ENCODE measurements at places on chromosomes 16 and 17.

- no peak for DNase-seq
These were observed 19.3 kb downstream of the CDH1 start for GRCh38 chr16:68756239-68756915.

DNA sequence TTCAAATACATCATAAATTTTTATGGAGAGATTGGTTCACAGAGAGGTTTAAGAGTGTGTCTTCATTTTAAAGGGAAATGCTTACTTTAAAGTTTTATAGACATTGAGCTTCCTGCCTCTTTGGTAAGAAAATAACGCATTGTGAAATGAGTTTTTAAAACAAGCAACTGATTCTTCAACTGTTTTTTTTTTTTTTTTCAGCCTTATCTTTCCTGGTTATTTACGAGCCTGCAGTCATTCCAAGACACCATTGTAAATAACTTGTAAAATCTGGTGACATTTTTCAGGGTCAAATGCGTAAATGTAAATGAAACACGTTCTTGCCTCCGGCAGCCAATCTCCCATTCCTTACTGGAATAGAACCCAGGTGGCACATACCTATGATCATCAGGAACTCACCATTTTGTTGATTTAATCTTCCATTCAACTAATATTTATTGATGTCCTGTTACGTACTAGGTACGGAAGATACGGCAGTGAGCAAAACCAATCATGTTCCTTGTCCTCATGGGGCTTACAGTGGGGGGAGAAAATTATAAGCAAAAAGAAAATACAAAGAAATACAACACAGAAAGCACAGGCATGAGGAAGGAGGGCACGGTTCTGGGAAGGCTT, 33.2 kb upstream of the CDYL2 start:
- no peak for DNase-seq

- DNase-seq: peak; percentile 87
These were observed 150.8 kb downstream of the SSH2 start for GRCh38 chr17:29778956-29779811.

GRCh38 chr17:43536236-43536992, 9.7 kb downstream of the ETV4 start:
- no peak for DNase-seq

- peak; percentile 63 for DNase-seq
These were observed 19.9 kb downstream of the CEP295NL start for GRCh38 chr17:78883089-78883532.

- no peak for DNase-seq
These were observed 71.4 kb downstream of the ABR start for GRCh38 chr17:1108478-1108764.

GRCh38 chr17:32103476-32104113, 38.7 kb upstream of the RHOT1 start:
- no peak for DNase-seq

- DNase-seq: peak; percentile 77
These were observed 4.7 kb upstream of the MMP15 start for GRCh38 chr16:58020628-58021521.

GRCh38 chr17:42315402-42316156, 27.3 kb downstream of the STAT5A start:
- DNase-seq: peak; percentile 55

GRCh38 chr17:4205917-4206316, 57.9 kb downstream of the ANKFY1 start:
- no peak for DNase-seq

GRCh38 chr17:69810326-69810965, 264.6 kb upstream of the KCNJ16 start:
- no peak for DNase-seq

DNA sequence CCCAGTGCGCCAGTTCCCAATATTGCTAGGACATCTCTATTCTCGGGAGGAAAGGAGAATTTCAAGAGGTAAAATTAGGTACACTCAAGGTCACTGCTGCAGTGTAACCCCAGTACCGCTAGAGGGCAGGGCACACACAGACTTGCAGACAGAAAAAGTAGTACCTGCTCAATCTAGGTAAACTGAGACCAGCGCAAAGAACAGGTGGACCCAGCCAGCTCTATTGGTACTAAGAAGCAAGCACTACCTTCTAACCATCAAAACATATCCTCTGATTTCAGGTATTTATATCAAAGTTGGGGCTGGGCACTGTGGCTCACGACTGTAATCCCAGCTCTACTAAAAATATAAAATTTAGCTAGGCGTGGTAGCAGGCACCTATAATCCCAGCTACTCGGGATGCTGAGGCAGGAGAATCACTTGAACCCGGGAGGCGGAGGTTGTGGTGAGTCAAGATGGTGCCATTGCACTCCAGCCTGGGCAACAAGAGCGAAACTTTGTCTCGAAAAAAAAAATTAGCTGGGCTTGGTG, 3.6 kb upstream of the WDR81 start:
- peak; percentile 78 for DNase-seq

- DNase-seq: no peak
These were observed 27.3 kb downstream of the SRCIN1 start for GRCh38 chr17:38578229-38579082.

DNA sequence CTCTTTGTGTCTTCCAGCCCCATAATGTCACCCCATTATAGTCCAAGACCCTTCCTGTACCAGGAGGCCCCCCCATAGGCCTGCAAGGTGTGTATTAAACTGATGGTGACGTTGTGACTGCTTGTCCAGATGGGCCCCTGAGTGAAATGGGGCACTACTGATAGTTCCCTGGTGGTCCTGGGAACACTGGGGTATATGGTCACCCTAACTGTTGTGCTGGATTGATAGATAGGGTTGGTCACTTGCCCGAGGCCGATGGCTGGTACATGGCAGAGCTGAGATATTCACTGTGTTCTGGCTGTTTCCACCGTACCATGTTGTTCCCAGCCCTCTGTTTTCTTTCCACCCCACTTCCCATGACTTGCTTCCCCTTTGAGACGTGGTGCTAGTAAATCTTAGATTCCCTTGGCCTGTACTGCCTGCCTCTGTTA, 4.3 kb downstream of the CNP start:
- no peak for DNase-seq

DNA sequence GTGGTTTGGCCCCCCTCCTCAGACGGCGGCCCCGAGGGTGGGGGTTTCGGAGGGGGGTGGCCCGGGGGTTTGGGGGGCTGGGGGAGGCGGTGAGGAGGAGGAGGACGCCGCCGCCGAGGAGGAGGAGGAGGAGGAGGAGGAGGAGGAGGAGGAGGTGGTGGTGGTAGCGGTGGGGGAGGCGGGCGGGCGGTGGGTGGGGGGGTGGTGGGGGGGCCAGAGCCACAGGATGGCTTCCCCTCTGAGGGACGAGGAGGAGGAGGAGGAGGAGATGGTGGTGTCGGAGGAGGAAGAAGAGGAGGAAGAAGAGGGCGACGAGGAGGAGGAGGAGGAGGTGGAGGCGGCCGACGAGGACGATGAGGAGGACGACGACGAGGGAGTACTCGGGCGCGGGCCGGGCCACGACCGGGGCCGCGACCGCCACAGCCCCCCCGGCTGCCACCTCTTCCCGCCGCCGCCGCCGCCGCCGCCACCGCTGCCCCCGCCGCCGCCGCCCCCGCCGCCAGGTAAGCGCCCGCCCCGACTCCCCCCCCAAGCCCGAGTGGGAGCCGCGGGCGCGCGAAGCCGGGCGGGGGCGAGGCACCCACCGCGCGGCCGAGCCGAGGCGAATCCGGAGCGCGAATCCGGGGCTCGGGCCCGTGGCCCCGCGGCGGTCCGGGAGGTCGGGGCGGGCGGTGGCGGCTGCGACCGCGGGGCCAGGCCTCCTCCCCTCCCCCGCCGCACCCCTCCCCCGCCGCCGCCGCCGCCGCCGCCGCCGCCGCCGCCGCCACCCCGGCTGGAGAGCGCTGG, 3.8 kb upstream of the CHD3 start:
- peak; percentile 42 for DNase-seq

Data from hematopoietic multipotent progenitor cell treated with erythropoietin and hydrocortisone succinate and interleukin-3 and kit ligand, for 6 days (in vitro differentiated cells).